ENCODE measurements at places on chromosomes 4 and X.
A peak's percentile ranks its signal among the peaks of the same experiment; 100 is the strongest.

DNA sequence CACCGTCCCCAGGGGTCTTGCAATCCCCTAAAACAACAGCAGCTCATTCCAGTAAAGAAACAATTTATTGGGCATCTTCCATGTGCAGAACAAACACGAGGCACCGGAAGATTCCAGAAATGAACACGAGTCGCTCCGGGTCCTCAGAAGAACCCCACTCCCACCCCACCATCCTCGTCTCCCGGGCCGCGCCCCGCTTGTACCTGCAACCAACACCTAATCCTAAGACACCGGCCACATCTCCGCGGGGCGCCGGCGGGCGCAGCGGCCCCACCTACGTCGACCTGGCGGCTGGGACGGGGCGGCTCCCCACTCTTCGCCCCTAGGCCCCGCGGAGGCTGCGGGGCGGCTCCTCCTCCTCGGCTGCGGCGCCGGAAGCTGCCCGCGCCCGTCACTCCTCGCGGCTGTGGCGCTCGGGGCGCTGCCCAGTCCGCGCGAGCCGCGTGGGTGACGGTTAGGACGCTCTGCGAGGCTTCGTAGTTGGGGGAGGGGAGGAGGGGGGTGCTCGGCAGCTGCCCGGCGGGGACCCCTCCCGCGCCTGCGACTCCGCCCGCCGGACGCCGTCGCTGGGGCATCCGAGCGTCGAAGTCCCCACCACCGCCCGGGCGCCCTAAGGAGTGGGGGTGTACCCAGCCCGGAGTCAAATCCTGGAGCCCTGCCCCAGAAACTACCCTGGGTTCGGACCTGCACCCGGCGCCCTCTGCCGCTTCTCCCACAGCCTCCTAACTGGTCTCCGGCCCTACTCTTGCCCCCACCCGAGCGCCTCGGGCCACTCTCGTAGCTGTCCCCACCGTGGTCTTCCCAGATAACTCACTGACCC lies at the start of gene CCDC158:
Gene CCDC158, minus strand, starts transcription at position 380 of the 820 bp plus-strand sequence. CDS start 17,934 bp downstream, outside the sequence.
- H3K27me3 ChIP-seq = no peaks in the 10 kb centered on the region
- no peak for DNase-seq
- no peaks in the 10 kb centered on the region for H3K4me1 ChIP-seq
- peak within 1 kb of the TSS; percentile 38 for H3K4me3 ChIP-seq
- H3K36me3 ChIP-seq = no peaks in the 10 kb centered on the region

GRCh38 chr4:25563071-25563564 lies 92.5 kb upstream of the SLC34A2 start:
- DNase-seq = no peak
- H3K4me3 ChIP-seq = no peak overlapping the region
- no peaks in the 10 kb centered on the region for H3K27me3 ChIP-seq
- no peak overlapping the region for H3K27ac ChIP-seq
- H3K36me3 ChIP-seq = no peaks in the 10 kb centered on the region

DNA sequence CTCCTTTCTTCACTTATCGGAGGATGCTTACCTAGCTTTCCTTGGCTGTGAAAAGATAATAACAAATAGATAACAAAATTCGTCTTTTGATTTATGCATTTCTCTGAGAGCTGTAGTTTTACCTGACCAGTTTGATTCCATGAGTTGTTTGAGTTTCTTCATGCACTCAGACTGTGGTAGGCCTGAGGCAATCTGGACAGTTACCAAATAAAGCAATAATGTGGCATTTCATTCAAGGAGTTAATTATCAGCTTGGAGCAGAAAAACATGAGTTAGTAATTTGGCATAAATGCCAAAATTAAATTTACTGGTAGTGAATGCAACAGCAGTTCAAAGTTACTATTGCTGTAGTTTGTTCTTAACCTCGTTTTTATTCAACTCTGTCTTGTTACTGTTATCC lies 53.5 kb downstream of the FABP2 start:
- no peaks in the 10 kb centered on the region for H3K4me1 ChIP-seq
- no peak overlapping the region for H3K27ac ChIP-seq
- DNase-seq = no peak
- no peaks in the 10 kb centered on the region for H3K27me3 ChIP-seq
- peaks cover 80% of the 10 kb centered on the region for H3K36me3 ChIP-seq

DNA sequence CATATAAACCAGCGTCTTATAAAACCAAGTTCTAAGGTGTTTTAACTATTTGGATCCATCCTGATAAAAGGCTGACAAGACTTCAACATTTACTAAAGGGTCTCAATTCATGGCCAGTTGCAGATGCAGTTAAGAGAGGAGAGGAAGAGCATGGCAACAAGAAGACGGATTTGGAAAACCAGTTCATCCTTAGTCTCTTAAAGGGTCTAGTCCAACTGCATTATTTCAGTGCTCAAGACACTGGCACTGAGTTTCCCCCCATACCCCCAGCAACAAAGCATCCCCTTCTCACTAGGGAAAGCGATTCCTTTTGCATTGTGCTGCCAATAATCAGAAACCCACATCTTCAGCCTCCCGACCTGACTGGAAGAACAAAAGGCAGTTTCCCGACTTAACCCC lies 90.3 kb upstream of the TFDP3 start:
- H3K4me1 ChIP-seq = no peaks in the 10 kb centered on the region
- no peak overlapping the region for H3K27ac ChIP-seq
- no peak for DNase-seq
- H3K27me3 ChIP-seq = no peaks in the 10 kb centered on the region
- no peaks in the 10 kb centered on the region for H3K36me3 ChIP-seq

DNA sequence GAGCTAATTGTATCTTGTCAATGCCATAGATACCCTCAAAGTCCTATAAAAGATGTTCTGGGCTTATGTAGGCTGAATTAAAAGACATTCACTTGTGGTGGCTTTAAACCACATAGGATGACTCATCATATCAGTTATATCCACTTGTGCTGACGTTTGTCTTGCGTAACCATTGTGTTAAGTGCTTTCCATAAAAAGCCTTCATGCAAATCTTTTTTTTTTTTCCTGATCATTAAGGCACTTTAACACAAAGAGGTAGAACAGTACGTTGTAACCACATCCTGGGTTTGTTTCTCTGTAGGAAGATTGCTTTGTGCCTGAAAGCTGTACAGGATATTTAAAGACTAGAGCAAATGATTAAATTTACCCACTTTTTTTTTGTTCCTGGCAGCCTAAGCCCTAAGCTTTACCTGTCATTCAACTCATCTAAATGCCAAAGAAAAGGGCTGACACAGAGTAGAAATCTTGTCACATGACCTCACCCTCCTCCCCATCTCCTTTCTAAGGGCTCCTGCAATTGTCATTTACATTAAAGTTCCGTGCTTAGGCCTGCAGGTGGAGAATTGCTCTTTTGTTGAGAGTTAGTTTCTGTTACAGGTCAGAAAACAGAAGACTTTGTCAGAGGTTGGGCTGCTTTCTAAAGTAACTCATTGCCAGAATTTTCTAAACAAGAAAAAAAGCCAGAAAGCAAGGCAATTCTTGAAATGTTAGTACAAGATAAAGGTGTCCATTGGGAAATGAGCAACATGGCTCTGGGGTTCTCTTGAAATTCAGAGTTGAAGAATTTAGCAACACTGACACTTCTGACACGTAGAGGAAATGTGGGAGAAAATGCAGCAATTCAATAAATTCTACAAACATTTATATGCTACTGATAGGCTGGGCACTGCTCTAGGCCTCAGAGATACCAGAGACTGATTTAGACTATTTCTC lies 555.6 kb downstream of the PPARGC1A start:
- peaks cover 11% of the 10 kb centered on the region for H3K4me1 ChIP-seq
- H3K4me3 ChIP-seq = no peak overlapping the region
- H3K27ac ChIP-seq = peak overlapping the region; percentile 31

DNA sequence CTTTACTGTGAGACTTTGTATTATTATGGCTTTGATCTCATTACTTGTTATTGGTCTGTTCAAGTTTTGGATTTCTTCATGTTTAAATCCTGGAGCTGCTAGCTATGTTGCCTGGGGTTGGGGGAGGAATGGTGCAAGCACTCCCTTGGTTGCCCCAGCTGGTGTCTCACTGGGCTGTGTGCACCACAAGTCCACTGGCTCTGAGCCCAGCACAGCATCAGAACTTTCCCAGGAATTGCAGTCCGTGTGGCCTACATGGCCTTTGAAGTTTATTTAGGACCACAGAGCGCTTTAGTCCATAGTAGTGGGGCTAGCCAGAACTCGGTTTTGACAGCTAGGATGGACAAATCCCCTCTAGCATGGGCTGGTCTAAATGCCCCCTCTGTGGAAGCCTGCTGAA lies 278.8 kb upstream of the RPS6KA3 start:
- H3K27me3 ChIP-seq = no peaks in the 10 kb centered on the region
- H3K4me1 ChIP-seq = no peaks in the 10 kb centered on the region
- no peak overlapping the region for H3K27ac ChIP-seq
- no peaks in the 10 kb centered on the region for H3K36me3 ChIP-seq
- H3K4me3 ChIP-seq = no peak overlapping the region
- no peak for DNase-seq

GRCh38 chrX:118212817-118213183 lies 96.2 kb upstream of the KLHL13 start:
- no peaks in the 10 kb centered on the region for H3K36me3 ChIP-seq
- H3K27ac ChIP-seq = no peak overlapping the region
- no peaks in the 10 kb centered on the region for H3K27me3 ChIP-seq
- H3K4me1 ChIP-seq = no peaks in the 10 kb centered on the region

DNA sequence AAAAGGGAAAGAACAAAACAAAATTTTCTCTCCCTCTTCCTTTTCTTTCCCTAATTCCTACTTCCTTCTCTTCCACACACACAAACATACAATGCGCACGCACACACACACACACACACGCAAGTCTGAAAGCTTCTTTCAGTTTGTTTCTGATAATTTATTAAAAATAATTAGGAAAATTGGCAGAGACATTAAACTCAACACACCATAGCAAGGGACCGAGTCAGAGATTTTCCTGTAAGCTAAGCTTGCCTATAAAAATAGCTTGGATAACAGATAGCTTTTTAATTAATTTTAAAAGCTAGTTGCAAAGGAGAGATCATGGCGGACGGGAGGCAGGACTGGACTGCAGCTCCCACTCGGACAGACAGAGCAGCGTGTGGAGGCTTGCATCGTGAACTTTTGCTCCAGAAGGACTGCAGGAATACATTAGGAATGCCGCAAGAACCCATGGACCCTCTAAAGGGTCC lies 92.6 kb upstream of the MAPK10 start:
- no peak overlapping the region for H3K27ac ChIP-seq
- DNase-seq = no peak
- no peaks in the 10 kb centered on the region for H3K27me3 ChIP-seq
- peaks cover 4% of the 10 kb centered on the region for H3K4me1 ChIP-seq
- no peaks in the 10 kb centered on the region for H3K36me3 ChIP-seq
- H3K4me3 ChIP-seq = no peak overlapping the region

DNA sequence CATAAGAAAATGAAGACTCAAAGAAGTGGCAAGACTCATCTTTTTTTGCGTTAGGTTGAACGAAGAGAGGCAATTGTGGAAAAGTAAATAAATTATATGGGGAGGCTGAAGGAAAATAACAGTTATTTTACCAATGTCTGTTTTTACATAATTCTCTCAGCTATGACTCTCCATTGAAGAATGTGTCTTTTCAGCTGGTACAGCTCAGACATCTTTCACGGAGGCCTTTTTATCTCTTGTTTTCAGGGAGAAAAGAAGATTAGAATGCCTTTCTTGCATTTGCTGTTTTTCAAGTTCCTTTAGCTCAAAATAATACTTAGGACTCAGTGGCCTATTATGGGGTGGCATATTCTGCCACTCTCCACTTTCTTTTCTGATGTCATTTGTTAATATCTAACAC lies 153.0 kb downstream of the ADAM29 start:
- peaks cover 7% of the 10 kb centered on the region for H3K4me1 ChIP-seq
- no peak overlapping the region for H3K27ac ChIP-seq
- H3K4me3 ChIP-seq = no peak overlapping the region
- H3K36me3 ChIP-seq = no peaks in the 10 kb centered on the region
- DNase-seq = no peak

DNA sequence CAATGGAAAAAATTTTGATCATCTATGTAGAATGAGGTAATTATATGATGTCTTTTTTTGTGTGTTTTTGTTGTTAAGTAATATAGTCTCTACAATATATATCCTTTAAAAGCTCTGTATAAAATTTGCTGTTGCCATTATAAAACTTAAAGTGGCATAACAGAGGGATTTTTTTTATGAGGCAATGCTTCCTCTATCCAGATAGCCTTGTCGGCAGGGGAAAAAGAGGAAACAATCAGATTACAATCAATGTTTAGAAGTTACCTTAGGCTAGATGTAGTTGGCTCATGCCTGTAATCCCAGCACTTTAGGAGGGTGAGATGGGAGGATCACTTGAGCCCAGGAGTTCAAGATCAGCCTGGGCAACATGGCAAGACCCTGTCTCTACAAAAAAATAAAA lies 86.8 kb downstream of the DIAPH2 start:
- H3K27ac ChIP-seq = no peak overlapping the region
- H3K27me3 ChIP-seq = no peaks in the 10 kb centered on the region
- no peak for DNase-seq
- no peaks in the 10 kb centered on the region for H3K36me3 ChIP-seq
- H3K4me1 ChIP-seq = no peaks in the 10 kb centered on the region

- H3K4me3 ChIP-seq = no peak overlapping the region
- no peaks in the 10 kb centered on the region for H3K27me3 ChIP-seq
- H3K36me3 ChIP-seq = no peaks in the 10 kb centered on the region
- DNase-seq = no peak
- no peak overlapping the region for H3K27ac ChIP-seq
These were observed 511.9 kb downstream of the MID1IP1 start for GRCh38 chrX:39313146-39313545.

DNA sequence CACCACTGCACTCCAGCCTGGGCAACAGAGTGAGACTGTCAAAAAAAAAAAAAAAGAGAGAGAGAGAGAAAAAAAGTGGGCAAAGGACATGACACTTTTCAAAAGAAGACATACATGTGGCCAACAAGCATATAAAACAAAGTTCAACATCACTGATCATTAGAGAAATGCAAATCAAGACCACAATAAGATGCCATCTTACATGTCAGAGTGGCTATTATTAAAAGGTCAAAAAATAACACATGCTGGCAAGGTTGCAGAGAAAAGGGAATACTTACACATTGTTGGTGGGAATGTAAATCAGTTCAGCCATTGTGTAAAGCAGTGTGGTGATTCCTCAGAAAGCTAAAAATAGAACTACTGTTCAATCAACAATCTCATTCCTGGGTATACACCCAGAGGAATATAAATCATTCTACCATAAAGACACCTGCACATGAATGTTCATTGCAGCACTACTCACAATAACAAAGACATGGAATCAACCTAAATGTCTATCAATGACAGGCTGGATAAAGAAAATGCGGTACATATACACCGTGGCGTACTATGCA lies 94.9 kb upstream of the TRIM2 start:
- DNase-seq = no peak
- no peaks in the 10 kb centered on the region for H3K36me3 ChIP-seq
- H3K4me1 ChIP-seq = no peaks in the 10 kb centered on the region
- no peaks in the 10 kb centered on the region for H3K27me3 ChIP-seq

DNA sequence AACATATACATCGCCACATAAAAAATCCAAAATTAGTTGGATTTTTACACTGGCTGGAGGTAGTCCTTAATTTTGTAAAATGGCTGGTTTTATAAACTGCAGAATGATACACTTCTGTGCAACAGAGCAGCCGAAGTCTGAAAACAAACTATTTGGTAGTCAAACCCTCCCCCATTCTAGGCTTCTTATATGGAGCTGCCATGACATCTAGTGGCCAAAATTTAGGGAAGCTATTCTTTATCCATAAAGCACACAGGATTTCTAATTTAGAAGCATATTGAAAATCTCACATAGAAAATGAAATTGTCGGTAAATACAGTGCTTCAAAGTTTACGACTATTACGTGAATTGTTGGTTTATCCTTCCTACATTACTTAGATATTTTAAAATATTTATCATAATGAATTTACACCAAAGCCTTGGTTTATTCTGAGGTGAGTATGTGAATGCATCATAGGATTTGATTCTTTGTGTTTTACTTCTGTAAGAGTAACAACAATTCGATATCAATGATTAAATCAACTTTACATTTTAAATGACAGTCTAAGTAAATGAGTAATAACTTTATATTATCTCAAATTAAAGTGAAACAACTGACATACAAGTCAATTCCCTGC lies 113.4 kb upstream of the FAM241A start:
- no peaks in the 10 kb centered on the region for H3K36me3 ChIP-seq
- H3K27me3 ChIP-seq = no peaks in the 10 kb centered on the region
- no peaks in the 10 kb centered on the region for H3K4me1 ChIP-seq
